ENCODE measurements at places on chromosomes 6 and 20.

DNA sequence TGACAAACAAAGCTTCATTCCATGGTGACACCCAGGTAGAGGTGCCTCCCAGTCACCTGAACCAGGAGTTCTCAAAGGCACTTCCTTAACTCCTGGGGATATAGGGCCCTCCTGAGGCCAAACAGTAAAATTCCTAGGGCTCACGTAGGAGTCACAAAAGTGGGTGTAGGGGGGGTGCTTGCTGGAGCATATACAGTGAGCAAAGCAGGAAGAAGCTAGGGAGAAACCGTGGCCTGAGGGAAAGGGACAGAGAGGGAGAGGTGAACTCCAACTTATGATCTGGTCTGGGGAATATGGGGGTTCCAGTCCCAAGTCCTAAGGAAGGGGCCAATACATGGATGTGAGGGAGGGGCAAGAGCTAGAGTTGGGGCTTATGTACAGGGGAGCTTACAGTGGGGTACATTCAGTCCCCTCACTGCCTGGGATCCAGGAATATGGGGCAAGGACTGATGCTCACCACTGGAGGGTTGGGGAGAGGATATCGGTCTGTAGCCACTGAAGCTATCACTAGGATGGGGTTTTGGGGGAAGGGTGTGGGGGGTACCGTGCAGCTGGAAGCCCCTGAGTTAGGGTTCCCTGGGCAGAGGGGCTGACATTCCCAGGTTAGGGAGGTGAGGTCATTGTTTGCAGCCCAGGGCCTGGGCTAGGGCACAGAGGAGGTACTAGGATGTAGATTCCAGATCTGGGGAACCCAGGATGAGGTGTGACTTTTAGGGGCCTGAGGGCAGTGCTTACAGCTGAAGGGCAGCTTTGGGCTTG lies 950 bp downstream of the PEDS1 start:
- no peak for DNase-seq

DNA sequence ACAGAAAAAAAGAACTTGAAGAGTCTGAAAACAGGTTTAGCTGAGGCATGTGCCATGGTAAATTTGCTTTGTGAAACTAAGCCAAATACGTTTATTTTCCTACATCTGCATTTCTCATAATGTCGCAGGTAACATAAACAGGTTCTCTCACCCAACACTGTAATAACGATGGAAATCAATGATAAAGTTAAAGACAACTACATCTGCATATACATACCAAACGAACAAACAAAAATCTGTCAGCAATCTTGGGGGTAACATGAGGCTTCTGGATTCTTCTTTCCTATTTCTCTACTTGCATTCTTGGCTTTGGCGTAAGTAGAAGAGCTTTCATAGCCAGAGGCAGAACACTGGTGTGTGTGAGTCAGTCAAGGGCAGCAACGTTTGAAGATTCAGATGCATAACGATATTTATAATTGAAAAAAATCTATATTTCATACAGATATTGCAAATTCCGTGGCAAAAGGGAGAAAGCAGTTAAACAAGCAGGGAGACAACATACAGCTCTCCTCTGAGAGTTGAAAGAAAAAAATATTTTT lies 195.1 kb downstream of the EDN1 start:
- DNase-seq = no peak

DNA sequence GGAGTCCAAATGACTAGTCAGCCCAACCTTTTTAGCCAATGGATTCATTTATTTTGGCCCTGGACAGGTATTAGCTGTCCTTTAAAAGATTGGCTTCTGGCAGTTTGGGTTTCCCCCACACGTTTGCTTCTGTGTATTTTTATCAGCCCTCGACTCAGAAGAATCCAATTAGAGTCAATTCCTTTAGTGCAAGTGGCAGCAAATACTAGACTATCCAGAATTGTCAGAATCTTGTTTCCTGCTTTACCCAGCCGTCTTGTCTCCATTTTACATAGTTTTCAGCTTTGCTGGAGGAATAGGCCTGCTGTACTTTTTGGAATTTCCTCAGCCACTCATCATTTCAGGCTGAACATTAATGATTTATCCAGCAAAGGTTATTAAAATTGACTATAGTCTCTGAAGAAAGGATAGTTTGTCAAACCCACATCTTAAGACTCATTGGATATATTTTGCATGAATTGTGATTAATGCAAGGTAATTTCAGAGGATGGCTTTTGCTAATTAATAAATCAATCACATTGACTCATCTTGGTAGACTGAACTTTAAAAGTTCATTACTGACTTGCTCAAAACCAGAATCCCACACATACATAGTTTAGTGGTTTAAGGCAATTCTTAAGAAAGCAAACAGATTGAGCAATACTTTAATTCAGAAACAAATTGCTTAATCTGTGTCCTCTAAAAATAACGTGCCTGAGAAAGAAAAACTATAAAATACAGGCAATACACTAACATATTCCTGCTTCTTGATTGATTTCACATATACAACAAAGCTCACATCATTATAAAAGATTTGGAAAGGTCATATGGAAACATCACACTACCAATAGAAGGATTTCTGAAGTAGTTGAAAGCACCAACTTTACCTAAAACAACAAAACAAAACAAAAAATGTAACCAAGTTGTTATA lies 62.9 kb upstream of the ZNF217 start:
- no peak for DNase-seq

DNA sequence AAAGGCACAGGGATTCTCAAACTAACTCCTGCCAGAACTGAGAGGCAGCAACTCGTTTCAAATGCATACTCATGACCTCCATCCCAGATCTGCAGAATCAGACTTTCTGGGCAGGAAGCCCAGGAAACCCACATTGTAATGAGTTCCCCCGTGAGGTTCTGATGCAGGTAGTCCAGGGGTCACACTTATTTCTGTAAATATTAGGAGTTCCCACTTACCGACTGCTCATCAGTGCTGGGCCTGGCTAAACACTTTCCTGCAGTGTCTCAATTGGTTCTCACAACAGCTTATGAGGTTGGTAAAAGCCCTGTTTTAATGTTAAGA lies 11.6 kb downstream of the DUSP15 start:
- no peak for DNase-seq

DNA sequence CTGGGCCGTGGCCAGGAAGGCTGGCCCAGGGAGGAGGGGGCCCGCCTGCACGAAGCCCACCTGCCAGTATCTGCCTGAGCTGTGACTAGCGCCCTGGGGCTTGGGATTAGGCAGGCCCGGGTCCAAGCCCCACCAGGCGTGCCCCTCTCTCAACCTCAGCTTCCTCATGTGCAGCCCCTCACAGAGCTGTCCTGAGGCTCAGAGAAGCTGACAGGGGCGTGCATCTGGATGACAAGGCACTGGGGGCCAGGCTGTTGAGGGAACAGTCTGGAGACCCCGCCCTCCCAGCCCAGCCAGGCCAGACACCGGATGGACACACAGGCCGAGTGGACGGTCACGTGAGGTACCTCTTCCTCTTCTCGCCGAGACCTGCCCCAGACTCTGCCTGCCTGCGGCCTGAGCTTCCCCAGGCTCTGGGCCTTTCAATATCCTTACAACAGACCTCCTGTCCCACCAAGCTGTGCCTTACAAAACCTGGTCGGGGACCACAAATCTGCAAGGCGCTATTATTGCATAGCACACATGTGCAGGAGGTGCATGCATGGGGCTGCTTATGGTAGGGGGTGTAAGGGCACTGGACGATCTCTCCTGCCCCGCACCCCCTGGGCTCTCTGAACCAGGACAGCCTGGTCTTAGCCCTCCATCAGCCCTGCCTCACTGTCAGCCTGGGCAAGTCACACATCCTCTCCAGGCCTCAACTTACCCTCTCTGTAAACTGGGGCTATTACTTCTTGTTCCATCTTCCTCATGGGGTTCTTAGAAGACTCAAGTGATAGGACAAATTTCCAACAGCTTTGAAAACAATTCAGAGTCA lies 20.0 kb downstream of the NOL4L start:
- no peak for DNase-seq
